ENCODE measurements at places on chromosomes 13 and 19.

DNA sequence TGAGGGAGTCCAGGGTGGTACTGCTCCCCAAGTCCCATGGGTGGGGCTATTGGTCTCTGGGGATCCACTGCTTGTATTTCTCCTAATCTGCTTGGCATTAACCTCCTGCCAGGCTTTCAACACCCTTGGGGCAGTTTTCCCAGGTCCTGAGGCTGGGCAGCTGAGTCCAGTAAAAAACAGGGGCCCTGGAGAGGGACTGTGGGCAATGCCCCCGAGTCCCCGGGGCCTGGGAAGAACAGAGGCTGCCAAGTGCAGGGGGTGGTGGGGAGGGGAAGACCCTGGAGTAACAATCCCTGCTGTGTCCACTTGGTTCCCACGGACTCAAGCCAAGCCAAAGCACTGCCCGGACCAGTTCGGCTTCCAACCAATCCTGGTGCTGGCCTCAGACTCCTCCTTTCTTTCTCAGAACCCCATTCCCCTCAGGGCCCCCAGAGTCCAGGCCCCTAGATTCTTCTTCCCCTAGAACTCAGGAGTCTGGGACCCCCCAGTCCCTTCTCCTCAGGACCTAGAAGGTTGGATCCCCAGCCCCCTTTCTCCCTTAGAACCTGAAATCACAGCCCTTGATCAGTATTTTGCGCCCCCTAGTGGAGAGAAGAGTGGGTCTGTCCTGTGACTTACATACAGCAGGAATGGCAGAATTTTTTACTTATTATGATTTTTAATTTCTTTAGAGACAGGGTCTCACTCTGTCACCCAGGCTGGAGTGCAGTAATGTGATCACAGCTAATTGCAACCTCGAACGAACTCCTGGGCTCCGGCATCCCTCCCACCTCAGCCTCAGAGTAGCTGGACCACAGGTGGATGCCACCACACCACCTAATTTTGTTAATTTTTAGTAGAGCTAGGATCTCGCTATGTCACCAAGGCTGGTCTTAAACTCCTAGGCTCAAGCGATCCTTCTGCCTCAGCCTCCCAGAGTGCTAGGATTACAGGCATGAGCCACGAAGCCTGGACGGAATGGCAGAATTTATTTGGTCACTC, 3.7 kb upstream of the CLPTM1 start:
- DNase-seq, result peak; percentile 32

- peak; percentile 39 for DNase-seq
Observed at GRCh38 chr13:113997845-113998751, 24.2 kb upstream of the C13orf46 start.

DNA sequence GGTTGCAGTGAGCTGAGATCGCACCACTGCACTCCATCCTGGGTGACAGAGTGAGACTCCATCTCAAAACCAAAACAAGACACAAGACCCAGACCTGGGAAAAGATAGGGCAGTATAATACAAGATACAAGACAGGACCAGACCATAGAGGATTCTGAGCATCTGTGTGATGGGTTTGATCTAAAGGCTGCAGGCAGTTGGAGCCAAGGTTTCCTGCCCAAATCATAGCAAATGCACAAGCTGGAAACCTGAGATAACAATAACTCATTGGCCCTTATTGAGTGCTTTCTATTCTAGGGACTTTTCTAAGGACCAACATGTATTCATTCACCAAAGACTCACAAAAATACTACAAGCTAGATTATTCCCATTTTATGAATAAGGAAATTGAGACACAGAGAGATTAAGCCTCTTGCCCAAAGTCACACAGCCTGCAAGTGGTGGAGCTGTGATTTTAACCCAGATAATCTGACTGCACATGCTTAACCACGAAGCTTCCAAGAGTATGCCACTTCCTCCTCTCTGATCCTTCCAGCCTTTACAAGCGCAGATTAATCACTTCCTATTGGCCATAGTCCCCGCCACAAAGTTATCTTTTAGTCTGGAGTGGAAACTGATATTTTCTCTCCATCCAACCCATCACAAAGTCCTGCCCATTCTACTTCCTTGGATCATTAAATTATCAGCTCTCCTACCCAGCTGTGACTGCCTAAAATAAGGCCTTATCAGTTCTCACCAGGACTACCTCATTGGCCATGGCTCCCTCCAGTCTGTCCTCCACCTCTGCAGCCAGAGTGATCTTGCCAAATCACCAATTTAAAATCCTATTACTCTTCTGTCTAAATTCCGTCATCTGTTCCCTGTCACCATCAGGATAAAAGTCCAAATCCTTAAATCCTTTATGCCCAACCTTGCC, 147.2 kb downstream of the FLT1 start:
- DNase-seq, result no peak

DNA sequence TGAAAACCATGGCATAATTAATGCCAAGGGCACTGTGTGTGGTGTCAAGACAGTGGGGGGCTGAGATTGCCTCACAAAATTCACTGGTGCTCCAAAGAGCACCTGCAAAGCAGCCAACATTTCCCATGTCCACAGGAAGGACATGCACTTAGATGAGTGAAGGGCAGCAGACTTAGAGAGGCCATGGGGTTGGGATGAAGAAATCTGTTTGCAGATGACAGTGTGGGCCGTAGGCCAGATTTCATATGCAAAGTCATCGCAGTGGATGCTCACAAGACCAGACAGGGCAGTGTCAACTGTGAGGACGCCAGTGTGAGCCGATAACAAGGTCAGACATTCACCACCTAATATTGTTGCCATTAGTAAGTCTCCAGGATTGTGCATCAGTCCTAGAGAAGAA, 773.4 kb downstream of the EFNB2 start:
- no peak for DNase-seq

GRCh38 chr19:1104311-1105007, 665 bp downstream of the GPX4 start:
- DNase-seq, result peak; percentile 50

DNA sequence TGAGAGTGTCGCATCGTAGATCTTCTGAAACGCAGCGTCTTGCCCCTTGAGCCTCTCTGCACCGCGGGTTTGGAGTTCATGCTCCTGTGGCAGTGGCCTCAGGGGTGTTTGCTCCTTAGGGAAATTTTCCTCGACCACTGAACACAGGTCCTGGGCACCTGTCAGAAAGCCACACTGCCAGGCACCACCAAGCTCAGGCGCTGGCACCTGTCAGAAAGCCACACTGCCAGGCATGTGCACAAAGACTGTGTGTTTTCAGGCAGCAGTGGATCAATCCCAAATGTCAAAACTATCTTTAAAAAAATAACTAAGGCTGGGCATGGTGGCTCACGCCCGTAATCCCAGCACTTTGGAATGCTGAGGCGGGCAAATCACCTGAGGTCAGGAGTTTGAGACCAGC, 87.1 kb downstream of the ATP11A start:
- DNase-seq, result no peak

DNA sequence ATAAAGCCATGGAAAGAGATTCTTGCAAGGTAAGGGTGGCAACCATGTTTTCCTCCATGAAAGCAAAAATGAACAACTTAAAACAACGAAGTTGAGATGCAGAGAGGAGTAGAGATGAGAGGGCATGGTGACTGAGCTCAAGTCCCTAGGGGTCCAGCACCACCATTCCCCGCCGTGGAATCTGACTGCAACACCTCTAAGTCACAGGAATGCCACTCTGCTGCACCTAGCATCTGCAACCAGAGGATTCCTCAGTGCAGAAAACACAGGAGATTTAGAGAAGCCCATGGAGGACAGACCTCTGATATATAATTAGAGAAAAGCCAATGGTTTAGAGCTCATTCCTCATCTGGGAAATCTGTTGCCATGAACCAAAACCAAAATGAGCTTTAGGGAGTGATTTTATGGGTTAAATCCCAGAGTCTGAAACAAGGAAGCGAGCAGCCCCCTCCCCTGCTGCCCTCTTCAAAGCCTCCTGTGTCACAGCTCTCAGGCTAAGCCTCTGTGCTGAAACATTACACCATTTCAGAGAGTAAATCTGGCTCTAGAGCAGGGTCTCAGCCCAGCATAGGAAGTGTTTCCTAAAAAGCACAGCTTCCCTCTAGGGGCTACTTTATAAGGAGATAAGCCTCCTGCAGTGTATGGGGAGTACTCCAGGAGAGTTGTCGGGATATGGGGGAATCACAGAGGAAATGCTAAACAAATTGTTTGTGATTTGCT, 1043.6 kb downstream of the UQCRFS1 start:
- DNase-seq, result no peak

DNA sequence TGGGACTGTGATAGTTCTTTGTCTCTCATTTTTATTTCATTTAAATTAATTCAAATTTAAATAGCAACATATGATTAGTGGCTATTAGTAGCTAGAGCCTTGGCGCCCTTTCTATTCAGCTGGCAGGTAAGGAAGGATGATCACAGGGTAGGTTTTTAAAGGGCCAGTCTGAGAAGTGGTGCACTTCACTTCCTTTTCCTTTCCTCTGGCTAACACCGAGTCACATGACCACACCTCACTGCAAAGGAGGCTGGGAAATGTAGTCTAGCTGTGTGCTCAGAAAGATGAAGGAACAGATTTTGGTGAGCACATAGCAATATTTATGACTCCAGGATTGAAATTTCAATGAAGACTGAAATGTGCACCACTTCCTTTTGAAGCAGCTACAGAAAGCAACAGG, 128.7 kb downstream of the TSHZ3 start:
- no peak for DNase-seq

DNA sequence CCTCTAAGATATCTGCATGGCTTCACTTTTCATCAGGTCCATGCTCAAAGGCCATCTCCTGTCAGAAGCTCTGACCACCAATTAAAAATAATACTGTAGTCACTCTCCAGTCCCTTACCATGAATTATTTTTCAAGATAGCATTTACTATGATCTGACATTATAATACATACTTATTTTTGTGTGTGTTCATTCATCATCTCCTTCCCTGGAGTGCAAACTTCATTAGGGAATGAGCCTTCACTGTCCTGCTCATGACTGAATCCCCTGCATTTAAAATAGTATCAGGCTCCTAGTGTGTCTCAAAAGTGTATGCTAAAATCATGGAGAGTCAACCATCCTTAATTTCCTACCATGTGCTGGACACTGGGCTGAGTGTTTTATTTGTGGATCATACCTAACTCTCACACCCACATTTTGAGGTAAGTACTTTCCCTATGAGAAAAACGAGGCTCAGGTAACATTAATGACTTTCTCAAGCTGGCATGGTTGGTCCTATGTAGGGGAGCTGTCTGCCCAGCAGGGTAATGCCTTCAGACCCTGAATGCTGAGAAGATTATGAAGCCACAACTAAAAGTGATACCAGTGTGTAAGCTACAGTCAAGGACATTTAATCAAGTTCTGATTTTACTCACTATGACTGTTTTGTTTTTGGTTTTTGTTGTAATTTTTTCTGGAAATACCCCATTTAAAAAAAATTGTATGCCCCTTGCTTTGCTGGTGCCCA, 16.3 kb downstream of the PLA2G4C start:
- no peak for DNase-seq

- no peak for DNase-seq
Observed at GRCh38 chr13:24505256-24505655, 7.3 kb downstream of the PARP4 start.

DNA sequence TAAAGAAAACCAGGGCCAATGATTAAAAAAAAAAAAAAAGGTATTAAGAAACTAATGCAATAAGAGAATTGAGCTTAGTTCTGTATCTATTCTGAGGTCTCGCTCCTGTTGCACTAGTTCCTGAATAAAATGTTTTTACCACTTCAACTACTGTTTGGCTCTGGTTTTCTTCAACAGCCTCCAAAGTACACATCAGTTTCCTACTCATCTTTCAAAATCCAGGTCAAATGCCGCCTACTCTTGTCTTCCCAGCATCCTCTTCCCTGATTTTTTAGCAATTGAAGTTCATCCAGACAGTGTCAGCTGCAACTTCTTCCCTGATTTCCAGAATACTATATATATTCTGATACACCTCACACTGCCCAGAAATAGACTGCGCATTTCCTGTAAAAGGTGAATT, 1.4 kb upstream of the RCBTB1 start:
- no peak for DNase-seq

GRCh38 chr19:3790209-3790734, 4.1 kb upstream of the MATK start:
- DNase-seq, result no peak

DNA sequence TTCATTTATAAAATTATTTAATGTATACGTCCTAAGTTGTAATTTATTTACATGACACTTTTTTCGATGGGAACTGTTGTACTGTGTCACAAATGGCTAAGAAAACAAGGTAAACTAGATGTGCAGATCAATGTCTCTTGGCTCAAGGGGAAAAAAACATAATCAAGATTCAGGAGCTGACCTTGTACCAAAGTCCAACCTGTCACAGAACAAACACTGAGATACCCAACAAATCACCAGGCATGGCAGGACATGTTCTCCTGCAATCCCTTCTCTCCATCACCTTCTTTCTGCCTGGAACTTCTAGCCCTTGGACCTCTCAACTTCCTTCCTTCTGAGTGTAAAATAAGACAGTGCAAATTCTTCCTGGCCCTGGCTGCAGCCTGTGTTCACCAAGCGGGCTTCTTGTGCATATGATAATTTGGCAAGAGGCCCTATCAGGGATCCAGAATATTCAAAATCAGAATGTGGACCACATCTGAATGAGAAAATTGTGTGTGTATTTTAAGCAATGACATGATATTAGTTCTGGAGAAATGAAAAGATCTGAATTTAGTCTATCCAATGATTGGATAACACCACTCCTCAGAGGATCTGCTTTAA, 445.9 kb downstream of the ZNF536 start:
- DNase-seq, result no peak

- DNase-seq, result no peak
Observed at GRCh38 chr19:34337739-34338138, 27.3 kb upstream of the GPI start.

GRCh38 chr19:11887611-11888531, at the start of gene ZNF69:
ZNF69 (plus strand) TSS chr19:11887782; CDS start chr19:11887924, 142 bp downstream.
- DNase-seq, result no peak

DNA sequence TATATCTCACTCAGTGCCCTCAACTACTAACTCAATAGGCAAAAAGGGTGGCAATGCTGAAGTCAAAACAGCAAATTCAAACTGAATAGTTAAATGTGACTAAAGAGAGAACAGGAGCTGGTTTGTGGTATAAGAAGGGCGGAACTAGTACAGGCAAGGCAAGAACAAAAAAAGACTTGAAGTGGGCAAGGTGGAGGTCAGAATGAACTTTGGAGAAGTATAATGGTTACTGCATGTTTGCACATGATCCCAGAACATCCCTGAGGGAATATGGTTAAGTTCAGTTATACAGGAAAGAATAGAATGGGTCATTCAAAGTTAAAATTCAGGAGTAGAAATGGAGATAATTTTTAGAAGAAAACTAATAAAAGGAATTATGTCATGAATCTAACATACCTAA, 85.5 kb downstream of the DIAPH3 start:
- no peak for DNase-seq
